ENCODE measurements at places on chromosomes 16 and 17.
A peak's percentile ranks its signal among the peaks of the same experiment; 100 is the strongest.

DNA sequence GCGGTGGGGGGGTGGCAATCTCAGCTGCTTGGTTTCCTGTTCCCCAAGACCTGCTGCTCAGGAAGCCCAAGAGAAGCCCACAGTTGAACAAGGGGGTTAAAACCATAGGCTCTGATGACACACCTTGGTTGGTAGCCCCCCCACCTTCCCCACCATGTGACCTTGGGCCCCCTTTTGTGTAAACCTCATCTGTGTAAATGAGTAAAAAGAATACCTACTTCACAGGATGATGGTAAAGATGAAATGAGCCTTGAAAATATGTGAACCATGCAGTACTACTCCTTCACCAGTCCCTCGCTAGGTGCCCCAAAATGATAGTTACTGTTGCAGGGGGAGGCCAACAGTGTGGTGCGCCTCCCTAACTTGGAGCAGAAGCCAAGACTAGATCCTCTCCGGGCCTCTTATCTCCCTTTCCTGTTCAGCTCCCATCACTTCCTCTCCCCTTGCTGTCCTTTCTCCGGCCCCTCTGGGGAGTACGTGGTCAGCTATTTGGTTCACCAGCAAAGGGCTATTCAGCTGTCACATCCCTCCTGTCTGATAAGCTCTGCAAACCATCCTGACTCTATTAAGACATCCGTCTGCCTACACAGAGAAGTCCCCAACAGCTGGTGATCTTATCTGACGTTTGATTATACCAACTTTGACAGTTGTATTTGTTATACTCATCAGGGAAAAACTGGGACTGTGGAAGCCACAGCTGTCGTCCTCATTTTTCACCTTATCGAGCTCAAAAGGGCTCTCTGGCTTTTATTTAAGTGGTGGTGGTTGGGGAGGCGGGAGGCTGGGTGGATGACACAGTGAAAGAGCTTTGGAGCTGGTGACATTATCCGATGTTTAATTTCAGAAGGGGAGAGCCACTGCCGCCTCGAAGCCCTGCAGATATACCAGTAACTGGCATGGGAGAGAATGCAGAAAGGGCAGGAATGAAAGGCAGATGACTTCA lies 19.9 kb downstream of the DCAKD start:
- DNase-seq, result no peak

- no peak for DNase-seq
Measured at GRCh38 chr17:45190503-45191255, 29.0 kb downstream of the HEXIM2 start.

GRCh38 chr16:53433509-53433908 lies 762 bp upstream of the RBL2 start:
- no peak for DNase-seq

- no peak for DNase-seq
Measured at GRCh38 chr16:79229361-79229760, 371.2 kb downstream of the MAF start.

DNA sequence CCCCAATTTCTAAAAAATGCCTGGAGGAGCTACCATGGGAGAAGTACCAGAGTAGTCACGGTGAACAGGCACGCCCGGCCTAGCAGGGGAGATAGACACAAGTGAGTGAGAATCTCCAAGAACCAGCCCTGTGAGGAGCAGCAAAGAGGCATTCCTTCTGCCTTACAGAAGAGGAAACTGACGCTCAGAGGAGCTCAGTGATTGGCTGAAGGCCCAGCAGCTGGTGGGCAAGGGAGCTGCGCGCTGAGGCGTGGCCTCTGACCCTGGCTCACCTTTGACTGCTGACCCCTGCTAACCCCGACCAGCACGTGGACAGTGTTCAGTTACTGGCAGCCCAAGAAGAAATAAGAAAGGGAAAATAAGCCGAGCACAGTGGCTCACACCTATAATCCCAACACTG lies 1.8 kb downstream of the C16orf96 start:
- no peak for DNase-seq

DNA sequence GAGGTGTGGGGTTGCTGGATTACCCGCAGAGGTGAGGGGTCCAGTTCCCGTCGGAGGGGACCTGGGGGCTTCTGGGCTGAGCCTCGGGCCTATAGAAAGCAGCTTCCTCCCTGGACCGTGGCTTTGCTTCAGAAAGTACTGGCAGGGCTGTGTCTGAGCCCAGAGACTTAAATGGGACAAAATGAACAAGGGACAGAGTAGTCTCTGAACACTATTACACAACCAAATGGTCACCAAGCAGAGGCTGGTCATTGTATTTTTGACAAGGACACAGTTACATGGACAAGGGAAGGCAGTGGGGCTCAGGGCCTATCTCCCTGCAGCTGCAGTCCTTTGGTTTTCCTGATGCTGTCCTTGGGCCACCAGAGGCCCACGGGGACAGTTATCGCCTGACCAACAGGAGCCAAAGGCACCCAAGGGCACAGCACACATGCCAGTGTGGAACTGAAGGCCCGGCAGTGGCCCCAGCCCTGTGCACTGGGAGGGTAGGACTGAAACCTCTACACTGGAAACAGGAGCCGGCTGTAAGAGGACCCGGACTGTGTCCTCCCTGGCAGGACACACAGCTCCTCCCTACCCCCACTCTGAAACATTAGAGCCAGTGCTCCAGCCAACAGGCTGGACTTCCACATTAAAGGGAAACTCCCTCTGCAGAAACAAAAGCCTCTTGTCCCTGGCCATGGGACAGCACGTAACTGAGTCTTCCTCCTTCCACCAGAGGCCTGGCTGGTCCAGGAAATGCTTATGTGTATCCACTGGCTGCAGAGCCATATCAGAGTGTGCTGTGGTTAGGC lies 26.0 kb upstream of the ERN1 start:
- DNase-seq, result no peak

DNA sequence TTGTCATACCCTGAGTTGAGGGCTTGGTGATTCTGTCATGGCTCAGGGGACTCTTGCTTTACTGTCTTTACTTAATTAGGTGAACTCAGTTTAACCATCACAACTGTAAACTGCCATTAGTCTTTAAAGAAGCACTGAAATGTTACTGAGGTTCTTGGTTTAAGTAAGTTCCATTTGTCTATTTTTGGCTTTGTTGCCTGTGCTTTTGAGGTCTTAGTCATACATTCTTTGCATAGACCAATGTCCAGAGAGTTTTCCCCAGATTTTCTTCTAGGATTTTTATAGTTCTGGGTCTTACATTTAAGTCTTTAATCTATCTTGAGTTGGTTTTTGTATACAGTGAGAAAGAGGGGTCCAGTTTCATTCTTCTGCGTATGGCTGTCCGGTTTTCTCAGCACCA lies 137.5 kb downstream of the SOCS1 start:
- no peak for DNase-seq

- peak; percentile 35 for DNase-seq
Measured at GRCh38 chr17:83050651-83051395, 28.6 kb upstream of the METRNL start.
